ENCODE measurements at places on chromosomes 7 and 10.

DNA sequence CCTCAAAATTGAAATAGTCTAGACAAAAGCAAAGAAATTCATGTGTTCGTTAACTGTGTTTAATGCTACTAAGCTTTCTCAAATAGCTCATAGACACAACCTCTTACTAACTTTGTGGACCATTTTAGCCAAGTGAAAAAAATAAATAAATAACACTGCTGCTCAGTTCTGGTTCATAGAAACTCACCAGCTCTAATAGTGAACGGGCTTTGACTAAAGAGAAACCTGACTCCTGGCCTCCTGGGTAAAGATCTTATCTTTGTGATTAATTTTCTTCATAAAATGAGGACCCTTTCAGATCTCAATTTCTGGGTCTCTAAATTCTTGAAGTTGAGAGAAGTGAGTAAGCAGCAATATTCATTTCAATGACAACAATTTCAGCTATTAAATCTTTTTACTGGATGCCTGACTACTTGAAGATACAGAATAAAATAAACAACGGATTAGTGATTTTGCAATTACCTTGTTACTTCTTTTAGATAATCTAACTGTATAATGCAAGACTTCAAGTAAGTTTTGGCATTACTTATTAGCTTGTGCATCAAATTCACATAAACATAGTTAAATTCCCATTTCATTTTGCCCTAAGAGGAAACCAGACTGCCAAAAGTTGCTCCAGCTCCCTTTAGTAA lies 3.1 kb downstream of the CADPS2 start:
- no peak for DNase-seq

DNA sequence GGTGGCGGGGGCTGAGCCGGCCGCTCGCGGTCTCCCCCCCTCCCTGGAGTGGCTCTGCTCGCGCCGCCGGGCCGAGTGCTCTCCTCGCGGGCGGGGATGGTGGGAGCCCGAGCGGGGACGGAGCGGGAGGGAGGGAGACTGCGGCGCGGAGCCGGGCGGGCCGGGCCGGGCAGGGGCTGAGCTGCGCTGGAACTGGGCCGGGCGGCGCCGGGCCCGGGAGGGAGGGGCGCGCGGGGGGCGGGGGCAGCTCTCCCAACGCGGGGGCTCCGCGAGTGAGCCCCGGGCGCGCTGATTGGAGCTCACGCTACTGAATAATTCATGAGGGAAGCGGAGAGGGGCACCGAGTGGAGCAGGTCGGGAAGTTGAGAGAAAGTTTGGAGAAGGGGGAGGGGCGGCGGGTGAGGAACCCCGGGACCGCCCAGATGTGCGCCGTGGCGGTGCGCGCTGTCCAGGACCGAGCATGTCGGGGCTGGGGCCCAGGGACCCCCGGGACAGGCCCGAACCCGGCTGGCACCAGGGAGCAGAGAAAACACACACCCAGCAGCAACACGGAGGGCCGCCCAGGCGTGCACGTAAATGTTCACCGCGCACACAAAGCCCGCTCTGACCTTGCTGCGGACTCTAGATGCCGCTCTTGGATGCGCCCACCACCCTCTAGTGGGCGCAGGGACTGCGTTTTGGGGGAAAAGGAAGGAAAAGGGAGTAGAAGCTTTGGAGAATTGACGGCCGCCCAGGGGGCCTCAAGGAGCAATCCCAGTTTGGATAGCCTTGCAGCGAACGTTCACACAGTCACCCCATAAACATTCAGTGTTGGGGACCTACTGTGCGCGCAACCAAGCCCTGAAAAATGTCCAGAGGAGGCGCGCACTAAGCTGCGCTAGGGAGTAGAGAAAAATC lies at the start of gene EPHB4:
TSS of gene EPHB4 (minus strand) at position 194 of the 897 bp plus-strand sequence. CDS start 493 bp downstream, outside the sequence.
- DNase-seq = peak; percentile 83

GRCh38 chr10:108090476-108091215 lies 926.1 kb upstream of the SORCS1 start:
- DNase-seq = no peak

DNA sequence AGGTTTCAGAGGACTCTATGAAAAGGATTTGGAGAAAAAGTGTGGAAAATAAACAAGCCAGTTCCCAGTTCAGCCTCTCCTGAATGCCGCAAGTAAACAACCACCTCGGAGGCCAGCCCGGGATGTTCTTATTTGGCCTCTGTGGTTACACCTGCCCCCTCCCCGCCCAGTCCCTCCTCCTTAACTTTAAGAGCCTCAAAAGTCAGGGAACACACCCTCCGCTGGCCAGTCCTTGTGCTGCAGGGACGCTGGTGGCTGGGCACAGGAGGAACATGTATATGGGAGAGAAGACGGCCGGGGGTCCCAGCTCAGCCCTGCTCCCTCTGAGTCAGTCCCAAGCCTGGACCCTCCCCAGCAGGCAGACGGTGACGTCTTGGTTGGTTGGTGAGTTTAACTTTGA lies 6.1 kb downstream of the CHST3 start:
- DNase-seq = no peak

DNA sequence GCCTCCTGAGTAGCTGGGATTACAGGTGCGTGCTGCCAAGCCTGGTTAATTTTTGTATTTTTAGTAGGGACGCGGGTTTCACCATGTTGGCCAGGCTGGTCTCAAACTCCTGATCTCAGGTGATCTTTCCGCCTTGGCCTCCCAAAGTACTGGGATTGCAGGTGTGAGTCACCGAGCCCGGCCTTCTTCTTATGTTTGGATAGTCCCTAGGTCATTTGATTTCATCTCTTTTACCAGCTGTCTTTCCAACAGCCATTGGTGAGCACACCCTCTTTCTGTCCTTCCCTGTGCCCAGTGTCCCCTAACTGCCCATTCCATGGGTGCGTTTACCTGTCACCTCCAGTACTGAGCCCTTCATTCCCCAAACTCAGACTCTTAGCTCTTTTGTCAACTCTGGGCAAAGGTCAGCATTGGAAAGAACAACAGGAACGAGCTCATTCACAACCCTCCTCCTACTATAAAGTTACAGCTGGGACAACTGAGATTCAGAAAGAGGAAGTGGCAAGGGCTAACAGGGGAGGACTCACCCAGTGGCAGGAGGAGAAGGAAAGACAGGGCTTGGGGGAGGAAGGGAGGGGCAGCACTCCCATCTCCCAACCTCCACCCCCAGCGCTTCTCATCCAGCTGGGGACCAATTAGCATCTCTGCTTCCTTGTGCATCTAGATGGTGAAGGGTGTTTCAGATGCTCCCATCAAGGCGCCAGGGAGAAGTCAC lies 5.6 kb downstream of the SSC4D start:
- no peak for DNase-seq

- DNase-seq = no peak
Measured at GRCh38 chr10:73509695-73510094, 13.9 kb upstream of the PPP3CB start.

DNA sequence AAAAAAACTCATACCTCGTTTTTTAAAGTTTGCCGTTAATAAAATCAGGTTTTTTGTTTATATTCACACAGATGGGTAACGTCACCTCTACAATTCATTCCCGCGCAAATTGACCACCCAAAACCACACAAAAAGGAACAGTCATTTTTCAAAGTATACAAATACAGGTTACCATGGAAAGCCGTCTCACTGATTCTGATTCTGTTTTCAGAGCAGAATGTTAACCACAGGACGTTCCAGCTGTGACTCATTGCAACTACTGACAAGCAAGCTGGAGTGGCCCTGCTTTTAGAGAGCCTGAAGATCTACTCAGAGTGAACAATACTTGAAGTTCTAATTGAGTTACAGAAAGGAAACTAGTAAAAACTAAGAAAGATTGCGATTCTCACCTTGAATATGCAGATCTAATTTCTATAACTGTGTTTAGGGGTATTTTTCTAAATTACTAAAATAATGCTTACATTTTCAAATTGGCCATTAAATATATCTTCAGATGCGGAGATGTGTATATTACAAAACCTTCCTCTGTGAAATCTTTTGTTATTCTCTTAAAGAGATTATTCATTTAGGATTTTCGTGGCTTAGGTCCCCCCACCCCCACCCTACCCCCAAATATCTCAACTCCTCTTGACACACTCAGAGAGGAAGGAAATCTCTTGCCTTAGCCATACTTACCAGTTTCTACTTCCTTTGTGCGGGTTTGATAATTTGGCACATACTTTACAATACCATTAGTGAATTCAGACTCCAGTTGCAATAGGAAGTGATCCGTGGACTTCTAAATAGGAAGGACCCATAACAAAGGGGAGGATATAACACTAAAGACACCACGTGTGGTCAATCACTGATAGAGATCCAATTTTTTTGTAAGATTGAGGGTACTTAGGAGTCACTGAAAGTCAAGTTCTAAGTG lies 106.0 kb downstream of the CUBN start:
- DNase-seq = peak; percentile 98

GRCh38 chr7:36487756-36488336 lies 98.2 kb downstream of the ANLN start:
- peak; percentile 29 for DNase-seq

DNA sequence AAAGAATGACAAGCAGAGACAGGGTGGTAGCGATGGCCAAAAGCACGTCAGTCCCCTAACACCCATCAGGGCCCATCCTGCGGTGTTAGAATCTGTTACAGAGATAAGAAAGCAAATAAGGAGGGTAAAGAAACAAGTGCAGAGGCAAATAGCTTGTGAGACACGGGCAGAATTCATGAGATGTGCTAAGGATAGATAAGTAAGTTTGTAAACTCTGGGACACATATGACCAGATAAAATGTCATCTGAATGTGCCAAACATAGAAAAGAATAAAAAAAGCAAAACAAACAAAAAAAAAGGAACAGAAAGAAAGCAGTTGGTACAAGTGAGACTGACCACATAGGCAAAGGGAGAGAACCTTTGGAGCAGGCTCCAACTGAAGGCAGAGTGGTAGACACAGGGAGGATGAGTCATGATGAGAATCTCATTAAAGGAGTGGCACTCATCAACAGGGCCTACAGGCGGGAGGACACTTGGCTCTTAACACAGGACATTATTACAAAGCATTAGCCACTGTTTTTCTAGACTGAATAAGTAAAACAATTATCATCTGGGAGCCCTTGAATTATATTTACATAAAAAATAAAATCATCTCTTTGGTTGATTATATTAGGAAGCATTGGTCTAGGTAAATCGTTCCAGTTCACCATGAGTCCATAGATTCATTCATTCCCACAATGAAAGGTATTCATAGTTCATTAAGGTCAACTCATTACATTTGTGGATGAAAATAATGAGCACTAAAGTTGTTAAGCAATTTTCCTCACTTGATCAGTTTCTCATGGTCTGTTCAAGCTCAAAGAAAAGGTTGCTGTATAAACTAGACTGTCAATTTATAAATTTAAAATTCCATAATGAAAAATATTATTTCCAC lies 21.5 kb upstream of the EPHB6 start:
- no peak for DNase-seq

- no peak for DNase-seq
Measured at GRCh38 chr10:101280511-101280910, 51.2 kb upstream of the LBX1 start.

DNA sequence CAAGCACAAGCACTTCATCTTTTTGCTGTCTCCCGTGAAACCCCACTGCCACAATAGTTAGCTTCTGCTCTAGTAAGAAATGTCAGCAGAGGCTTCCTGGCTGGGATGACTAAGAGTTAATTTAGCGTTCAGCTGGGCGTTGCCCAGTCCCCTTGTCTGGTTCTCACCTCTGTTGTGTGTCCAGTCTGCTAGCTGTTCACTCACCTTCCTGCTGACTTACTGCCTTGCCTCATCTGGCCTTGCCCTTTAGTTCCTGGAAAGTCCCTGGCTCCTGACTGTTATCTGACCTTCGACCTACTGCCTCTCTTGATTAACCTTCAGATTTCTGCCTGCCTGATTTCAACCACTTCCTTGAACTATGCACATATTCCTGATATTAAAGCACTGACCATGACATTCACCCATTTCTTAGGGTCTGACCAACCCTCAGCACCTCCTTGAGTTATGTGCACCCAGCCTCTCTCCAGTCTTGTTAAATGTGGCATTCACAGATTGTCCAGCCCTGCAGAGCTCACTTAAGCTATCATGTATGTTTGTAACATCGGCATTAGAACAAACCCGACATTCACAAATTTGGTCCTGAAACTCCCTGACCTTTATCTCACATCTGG lies 30.3 kb downstream of the C7orf33 start:
- no peak for DNase-seq

DNA sequence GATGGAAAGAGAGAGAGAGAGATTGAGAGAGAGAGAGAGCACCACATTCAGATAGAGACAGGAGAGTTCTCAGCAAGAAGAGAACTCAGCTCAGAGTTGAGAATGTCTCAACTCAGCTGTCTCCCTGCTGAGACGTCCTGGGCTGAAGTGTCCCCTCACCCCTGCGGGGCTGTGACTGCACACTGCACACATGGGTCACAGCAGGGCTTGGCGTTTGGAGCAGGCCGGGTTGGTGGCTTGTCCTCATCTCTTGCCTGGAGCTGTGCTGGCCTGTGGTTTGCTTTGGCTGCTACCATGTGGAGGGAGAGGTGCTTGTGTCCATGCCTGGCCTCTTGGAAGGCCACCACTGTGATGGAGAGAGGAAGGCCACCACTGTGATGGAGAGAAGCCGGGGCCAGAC lies 167.9 kb downstream of the RNF216 start:
- DNase-seq = no peak

GRCh38 chr7:4751398-4751947 lies 23.9 kb upstream of the AP5Z1 start:
- DNase-seq = no peak

DNA sequence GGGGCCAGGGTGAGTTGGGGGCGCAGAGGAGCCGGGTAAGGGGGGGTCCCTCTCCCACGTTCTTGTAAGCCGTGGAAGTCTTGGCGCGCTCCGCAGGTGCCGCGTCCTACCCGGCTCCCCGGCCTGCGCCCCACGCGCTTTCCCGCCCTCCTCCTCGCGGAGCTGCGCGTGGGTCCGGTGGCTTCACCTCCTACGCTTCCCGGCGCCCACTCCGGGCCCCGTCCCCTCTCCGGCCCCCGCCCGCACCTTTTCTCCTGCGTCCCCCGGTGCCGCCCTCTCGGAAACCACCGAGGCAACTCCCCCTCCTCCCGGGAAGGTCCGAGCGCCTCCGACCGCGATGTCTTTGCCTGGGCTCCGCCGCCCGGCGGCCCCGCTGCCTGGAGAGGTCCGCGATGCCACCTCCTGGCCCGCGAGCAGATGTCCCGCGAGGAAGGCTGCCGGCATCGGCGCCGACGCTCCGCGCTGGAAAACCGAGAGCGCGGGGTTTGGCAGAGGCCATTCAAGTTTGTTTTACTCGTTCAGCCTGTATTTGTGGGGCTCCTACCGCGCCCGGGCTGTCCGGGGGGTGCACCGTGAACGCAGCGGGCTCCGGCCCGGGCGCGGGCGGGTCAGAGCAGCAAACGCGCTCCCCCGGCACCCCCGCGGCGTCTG lies 2.4 kb upstream of the NKX6-2 start:
- no peak for DNase-seq
